ENCODE measurements at places on chromosomes 2 and 18.

DNA sequence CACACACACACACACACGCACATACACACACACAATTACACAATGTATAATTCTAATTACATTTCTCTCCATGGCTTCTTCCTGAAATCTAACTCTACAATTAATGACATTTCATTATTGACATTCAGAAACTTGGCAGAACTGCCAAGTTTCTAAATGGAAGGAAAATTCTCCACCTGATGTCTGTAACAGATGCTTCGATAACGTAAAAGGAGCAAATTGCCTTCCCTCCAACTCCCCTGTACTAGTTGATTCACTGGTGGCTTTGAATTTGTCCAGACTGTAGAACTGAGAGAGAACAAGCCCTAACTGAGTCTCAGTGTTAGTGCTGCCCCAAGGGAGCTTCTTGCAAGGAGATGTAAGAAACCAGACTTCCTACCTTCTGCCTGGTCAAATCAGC is 255.1 kb upstream of the TMEM200C start:
- DNase-seq: no peak

GRCh38 chr2:120148229-120148628 is 75.0 kb downstream of the TMEM185B start:
- DNase-seq: no peak

DNA sequence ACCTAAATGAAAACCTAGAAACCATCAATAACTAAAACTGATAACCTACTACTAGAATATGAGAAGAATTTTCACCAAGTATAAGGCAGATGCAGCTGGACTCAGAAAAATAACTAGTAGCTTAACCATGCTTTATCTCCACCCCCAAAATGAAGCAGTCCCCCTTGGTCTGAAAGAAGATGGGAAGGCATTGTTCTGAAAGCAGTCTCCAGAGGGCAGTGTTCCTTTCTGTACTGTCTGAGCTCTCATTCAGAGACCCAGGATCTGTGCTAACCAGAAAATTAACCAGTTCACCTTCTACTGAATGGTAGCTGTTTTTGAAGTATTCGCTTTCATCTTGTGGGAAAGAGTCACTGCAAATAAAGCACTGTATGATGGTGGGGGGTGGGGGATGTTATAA is 273.0 kb downstream of the PDE11A start:
- no peak for DNase-seq

DNA sequence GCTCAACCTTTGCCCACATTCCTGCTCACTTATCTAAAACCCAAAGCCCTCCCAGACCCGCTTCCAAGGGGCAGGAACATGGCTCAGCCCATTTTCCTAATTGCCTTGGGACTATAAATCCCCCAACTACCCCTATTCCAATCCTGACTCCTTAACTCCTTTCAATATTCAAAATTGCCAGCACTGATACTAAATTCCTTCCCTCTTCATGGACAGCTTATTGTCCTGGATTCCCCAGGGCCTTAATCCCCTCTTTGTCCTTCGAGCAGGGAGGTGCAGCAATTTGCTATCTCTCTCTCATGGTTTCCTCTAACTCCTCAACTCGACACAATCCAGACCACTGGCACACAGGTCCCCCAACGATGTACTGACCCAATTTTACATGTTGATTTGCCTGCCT is 99.1 kb downstream of the SLC25A12 start:
- DNase-seq: no peak

- DNase-seq: no peak
Measured at GRCh38 chr2:113124181-113124961, 3.0 kb upstream of the IL1RN start.

GRCh38 chr2:209145941-209146681 is 277.7 kb upstream of the MAP2 start:
- no peak for DNase-seq

- no peak for DNase-seq
Measured at GRCh38 chr2:28296904-28297303, 95.8 kb upstream of the FOSL2 start.

GRCh38 chr2:147420517-147420916 is 424.3 kb upstream of the ACVR2A start:
- DNase-seq: no peak

- DNase-seq: no peak
Measured at GRCh38 chr2:135162377-135162776, 110.3 kb downstream of the RAB3GAP1 start.

- DNase-seq: peak; percentile 28
Measured at GRCh38 chr2:179049546-179050311, at the start of gene CCDC141. Gene CCDC141 (minus strand): TSS chr2:179050137. CDS start chr2:179049941, 196 bp downstream.

GRCh38 chr2:205975082-205975949 is 110.7 kb downstream of the INO80D start:
- DNase-seq: no peak

DNA sequence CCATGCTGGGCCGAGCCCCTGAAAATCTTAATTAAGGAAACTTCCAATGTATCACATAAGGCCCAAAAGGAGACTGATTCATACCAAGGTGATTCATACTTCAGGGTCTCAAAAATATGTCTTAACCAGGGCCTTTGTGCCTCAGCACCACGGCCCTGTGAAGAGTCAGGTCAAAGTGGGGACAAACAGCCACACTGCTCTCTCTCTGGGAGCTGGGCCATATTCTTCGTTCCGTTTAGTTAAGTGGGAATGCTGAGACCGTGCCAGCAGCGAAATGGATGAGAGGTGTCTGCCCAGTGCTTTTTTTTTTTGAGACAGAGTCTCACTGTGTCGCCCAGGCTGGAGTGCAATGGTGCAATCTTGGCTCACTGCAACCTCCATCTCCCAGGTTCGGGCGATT is 9.3 kb upstream of the PTMA start:
- no peak for DNase-seq

DNA sequence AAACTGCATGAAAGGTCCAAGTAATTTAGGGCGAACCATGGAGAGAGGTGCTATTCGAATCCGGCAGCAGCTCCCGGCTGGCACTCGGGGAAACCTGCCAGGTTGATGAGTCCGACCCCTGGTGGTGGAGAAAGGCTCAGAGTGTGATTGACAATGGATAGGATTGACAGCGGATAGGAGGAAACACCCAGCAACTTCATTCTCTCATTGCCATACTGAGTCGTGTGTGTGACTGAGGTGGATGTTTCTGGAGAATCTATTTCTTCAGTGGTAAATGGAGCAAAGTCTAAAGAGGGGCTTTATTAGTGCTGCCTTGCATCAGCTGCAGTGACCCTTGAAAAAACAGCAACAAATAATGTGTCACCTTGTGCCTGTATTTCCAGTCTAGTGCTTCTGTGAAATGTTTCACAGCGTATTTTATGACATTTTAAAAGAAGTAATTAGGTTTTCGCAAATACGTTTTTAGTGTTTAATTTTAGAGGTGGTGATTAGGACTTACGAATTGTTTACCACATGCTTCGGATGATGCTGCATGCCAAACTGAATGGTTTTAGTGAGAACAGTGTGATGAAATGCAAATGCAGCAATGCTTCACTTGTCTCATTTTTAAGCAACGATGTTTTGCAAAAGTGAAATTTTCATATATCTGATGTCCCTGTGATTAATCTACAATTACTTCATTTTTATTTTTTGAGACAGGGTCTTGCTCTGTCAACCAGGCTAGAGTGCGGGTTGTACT is 102.0 kb downstream of the DCDC2C start:
- DNase-seq: no peak

GRCh38 chr18:24677011-24677410 is 216.6 kb downstream of the HRH4 start:
- DNase-seq: no peak

GRCh38 chr18:57218281-57218680 is 71.4 kb downstream of the BOD1L2 start:
- DNase-seq: no peak

- DNase-seq: no peak
Measured at GRCh38 chr2:237967463-237967951, 693 bp downstream of the UBE2F start.

DNA sequence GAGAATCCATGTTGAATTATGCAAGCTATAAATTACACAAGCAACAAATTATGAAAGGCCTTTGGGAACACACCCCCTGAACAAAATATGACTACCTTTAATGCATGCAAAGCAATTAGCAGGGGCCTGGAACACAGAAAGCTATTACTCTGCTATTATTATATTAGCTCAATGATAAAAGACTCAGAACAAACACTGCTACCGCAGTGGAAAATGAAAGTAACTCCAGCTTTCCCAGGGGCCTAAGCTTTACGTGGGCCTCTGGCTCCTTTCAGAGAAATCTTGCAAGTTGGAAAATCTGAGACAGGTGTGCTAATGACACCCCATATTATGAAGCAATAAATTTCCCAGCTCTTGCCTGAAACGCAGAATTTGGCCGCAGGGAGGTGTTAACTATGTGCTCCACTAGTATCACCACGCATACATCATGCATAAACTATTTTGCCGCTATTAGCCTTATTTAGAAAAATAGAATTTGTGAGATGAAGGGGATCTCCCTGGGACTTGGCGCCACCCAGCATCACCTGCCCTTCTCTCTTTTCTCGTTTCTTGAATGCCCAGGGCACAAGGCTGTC is 321.6 kb upstream of the LYPD1 start:
- no peak for DNase-seq

DNA sequence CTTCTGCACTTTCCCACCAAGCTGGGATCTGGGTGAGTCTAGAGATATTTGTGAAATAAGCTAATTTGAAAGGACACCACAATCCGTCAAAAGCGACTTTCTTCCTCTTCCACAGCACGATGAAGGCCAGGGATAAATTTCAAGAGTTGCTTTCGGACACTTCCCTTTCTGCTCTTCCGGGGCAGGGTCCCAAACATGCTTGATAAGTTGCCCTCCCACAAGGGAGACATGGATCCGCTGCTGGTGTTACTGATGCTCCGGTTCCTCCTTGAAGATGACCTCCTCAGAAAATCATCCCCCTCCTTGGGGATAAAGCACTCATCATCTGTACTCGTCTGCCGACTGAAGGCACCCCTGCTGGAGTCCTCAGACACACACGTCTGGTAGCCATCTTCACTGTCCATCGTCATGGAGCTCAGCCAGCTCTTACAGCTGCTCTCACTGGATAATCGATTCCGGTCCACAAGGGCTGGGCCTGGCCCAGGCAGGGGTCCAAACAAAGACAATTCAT is 28.2 kb downstream of the CYTIP start:
- no peak for DNase-seq

- DNase-seq: no peak
Measured at GRCh38 chr2:134936691-134937090, 18.1 kb downstream of the CCNT2 start.

DNA sequence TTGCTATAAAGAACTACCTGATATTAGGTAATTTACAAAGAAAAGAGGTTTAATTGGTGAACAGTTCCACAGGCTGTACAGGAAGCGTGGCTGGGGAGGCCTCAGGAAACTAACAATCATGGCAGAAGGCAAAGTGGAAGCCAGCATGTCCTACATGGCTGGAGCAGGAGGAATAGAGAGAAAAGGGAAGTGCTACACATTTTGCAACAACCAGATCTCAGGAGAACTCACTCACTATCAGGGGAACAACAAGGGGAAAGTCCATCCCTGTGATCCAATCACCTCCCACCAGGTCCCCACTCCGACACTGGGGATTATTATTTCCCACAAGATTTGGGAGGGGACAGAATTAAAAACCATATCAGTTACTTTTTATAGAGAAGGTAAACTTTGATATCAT is 273.5 kb upstream of the MMADHC start:
- no peak for DNase-seq

DNA sequence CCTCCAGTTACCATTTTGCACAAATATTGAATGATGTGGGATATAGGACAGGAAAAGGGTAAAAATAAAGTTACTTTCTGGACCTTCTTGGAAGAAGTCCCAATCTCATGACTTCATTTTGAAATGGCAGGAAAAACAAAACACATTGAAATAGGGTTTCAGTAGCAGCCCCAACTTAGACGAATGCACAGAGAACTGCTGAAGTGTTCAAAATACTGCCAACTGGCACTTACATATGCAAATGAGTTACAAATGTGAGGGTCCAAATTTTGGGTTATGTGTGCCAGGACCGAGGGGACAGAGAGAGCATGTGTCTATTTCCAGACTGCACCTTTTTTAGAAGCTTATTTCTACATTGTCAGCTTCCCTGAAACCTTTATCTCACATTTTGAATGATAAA is 112.9 kb upstream of the CCDC68 start:
- DNase-seq: no peak

GRCh38 chr2:73981081-73982001 is 3.4 kb upstream of the TET3 start:
- DNase-seq: peak; percentile 32

- no peak for DNase-seq
Measured at GRCh38 chr2:143786026-143786765, 657.0 kb downstream of the ARHGAP15 start.

DNA sequence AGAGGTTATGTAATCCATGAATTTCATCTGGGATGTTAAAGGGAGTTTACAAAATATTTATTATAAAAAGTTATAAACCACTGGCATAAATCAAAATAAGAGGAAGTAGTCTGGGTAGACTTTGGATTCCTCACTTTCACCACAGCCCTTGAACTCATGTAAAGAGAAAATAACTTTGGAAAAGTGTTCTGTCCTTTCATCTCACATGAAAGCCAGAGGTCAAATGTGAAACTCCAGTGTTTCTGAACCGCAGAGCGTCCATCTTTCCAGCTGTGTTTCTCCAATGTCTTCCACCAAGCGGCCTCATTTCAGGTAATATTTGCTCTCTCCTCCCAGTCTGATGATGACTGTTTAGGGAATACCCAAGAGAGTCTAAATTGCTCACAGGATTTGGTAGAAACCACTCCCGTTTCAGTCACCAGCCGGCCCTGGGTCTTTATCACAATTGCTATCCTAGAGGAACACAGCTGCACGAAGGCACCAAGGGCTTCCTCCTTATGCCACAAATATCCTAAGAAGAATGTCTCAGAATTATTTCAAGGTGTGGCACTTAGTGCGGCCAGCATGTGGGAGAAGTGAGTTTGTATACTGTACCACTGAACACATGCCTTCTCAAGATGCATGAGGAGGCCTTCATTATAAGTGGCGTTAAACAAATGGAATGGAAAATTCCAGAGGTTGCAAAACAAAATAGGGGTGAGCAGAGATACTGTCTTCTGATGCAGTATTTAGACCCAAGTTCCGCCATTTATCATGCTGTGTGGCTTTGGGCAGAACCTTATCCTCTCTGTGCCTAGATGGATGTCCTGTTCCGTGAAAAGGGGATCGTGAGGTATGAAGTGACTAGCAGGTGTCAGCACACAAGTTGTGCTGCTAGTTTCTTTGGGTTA is 63.8 kb downstream of the ACTR2 start:
- no peak for DNase-seq

- DNase-seq: no peak
Measured at GRCh38 chr18:74294526-74294925, 2.8 kb upstream of the CYB5A start.

DNA sequence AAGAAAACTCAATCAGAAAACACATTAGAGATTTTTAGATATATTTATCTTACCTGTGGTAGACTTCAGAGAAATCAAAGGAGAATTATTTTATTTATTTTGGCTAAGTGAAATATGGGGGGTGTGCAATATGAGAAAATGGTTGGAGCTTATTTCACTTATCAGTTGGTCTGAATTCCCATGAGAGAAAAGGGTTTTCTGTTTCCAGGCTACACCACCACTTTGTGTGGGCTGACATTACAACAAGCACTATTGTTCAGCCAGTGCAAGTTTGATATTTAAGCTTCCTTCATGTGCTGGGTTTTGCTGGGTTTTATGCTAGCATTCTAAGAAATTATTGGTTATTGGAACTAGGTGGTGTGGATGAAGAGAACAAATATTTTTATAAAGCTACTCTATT is 33.5 kb downstream of the RMND5A start:
- DNase-seq: no peak
